ENCODE measurements at places on chromosomes 5 and 9.

- DNase-seq = peak; percentile 63
Observed at GRCh38 chr5:57841676-57842363, 359.2 kb upstream of the ACTBL2 start.

- peak; percentile 28 for DNase-seq
Observed at GRCh38 chr5:15995341-15996052, 184.1 kb downstream of the MARCHF11 start.

- DNase-seq = no peak
Observed at GRCh38 chr5:146466521-146467349, 19.6 kb downstream of the TCERG1 start.

GRCh38 chr5:179876610-179876952 is 18.0 kb upstream of the MRNIP start:
- DNase-seq = no peak

DNA sequence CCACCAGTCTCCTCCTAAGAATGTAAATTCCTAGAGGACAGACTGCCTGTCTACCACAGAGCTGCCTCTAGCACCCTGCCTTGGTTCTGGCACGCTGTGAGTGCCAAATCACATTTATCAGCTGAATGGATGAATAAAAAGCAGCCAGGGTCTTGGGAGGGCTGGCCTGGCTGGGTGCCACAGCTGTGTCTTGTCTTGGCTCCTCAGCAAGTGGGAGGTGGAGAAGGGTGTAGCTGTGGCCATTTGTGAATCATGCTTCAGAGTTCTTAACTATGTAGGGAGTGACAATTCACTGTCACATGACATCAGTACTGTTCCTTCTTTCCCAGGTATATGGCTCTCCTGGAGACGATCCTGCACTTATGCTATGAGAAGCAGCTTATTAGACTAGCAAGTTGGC is 70.6 kb downstream of the DCP2 start:
- no peak for DNase-seq

- no peak for DNase-seq
Observed at GRCh38 chr5:11384441-11385250, 519.6 kb downstream of the CTNND2 start.

DNA sequence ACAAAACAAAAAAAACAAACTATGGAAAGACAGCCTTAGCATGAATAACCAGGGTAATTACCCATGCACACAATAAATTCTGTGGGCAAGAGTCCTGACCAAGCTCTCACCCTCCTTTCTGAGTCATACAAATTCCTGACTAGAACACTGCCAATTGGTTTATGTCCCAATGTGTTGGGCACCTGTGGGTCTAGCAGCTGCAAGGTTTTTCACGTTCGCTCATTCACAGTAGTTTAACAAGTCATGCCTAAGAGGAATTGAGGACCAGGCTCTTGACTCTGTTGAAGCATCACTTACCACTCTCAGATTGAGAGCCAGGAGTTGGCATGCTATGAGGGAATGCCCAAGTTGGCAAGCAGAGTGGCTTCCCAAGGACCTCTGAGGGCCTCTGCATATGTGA is 205.5 kb upstream of the SLC24A2 start:
- no peak for DNase-seq

DNA sequence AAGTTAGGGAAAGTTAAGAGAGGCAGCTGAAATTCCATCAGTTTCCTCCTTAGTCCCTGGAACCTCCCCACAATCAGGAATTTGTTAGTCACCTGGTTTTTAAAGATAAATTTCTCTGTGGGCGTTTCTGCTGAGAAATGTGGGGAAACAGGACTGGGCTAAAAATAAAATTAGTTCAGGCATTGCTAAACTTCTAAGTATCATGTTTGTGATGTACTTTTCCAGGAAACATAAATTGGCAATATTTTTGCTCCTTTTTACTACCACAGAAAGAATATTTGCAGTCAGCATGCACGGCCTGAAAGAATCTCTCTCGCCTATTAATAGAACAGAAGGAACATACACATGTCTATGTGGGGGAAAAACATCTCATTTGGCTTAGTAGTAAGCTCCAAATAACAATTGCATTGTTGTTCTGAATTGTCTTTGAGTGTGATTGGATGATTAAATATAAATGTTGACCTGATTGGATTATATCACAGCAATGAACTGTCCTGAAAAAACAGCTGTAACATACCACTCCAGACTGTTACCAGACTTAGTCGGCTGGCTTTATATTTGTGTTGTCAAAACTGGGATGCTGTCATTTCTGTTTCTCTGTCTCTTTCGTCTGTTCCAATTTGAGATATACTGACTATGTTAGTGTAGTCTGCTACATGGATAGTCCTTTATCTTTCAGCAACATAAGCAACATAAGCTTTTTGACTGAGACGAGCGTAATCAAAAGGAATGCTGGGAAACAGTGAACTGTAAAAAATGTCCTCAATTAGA is 12.9 kb downstream of the TJP2 start:
- DNase-seq = no peak

DNA sequence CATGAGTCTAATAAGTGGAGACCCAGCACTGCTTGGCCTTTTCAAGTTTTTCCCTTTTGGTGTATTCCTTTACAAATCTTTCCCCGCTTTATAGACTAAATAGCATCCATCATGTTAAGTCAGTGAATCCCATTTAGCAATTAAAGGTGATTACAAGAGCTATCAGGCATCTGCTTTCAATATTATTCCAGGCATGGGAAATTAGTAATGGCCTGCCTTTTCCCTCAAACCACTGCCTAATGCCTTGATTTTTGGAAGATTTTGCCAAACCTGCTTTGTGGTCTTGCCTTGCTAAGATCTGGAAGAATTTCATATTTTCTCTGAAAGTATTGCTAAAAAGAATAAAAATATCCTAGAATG is 102.8 kb upstream of the GNA14 start:
- no peak for DNase-seq

DNA sequence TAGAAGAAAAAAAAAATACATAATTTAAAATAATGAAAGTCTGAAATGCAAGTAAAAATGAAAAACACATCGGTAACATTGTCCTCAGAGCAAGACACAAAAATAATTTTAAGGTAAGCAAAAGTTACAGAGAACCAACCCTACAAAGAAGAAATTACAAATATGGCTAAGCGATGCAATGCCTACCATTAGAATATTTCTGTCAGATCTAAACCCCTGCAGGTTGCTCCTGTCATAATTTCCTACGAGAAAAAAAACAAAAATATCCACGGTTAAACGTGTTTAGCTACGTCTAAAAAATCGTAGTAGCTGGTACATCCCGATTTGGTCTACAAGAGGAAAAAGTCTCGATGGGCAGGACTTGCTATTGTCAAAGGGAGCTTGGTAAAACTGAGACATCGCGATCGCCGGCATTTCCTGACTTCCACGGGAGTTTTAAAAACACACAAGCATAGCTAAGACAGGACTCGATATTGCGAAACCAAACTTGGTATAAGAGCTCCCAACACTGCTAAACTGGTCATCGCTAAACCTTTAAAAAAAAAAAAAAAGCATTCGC is 1.1 kb upstream of the ANXA2R start:
- DNase-seq = no peak

GRCh38 chr5:23884405-23885031 is 377.1 kb downstream of the PRDM9 start:
- no peak for DNase-seq

GRCh38 chr5:132114150-132115121 is 40.8 kb downstream of the CSF2 start:
- DNase-seq = no peak

DNA sequence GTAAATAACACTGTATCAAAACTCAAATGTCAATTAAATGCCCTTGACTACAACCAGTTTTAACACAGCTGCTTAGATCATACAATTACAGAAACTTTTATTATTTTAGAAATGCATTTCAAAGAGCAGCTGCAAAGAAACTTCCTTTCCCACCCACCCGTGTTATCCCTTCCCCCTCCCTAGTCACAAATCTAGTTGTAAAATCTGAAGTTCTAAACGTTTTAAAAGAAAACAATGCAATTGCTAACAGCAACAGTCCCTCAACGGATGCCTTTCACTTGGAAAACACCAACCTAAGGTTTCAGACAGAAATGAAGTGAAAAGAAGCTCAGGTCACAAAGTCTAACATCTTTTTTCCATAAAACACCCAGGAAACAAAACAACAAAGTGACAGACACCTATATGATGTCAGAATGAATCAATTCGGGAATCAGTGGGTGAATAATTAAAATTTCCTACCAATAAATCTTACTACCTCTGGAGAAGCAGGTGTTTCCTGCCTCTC is 100.3 kb downstream of the FBXW11 start:
- no peak for DNase-seq

DNA sequence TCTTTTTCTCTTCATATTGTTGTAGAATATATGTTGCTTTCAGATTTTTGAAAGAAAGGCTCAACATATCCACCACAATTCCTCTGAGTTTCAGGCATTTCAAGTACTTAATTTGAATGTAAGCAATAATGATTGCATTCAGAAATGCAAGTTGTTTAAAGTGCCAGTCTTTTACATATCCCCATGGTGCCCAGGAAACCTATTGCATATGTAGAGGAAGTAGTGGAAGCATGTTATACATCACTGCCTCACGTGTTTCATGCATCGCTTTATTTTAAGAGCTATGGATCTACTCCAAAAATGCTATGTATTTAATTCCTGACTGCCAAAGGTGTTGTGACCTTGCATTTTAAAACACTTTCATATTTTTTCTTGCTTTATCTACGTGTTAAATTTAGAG is 28.1 kb downstream of the CPEB4 start:
- DNase-seq = no peak

GRCh38 chr5:150310246-150310645 is 7.5 kb upstream of the ARSI start:
- DNase-seq = no peak

DNA sequence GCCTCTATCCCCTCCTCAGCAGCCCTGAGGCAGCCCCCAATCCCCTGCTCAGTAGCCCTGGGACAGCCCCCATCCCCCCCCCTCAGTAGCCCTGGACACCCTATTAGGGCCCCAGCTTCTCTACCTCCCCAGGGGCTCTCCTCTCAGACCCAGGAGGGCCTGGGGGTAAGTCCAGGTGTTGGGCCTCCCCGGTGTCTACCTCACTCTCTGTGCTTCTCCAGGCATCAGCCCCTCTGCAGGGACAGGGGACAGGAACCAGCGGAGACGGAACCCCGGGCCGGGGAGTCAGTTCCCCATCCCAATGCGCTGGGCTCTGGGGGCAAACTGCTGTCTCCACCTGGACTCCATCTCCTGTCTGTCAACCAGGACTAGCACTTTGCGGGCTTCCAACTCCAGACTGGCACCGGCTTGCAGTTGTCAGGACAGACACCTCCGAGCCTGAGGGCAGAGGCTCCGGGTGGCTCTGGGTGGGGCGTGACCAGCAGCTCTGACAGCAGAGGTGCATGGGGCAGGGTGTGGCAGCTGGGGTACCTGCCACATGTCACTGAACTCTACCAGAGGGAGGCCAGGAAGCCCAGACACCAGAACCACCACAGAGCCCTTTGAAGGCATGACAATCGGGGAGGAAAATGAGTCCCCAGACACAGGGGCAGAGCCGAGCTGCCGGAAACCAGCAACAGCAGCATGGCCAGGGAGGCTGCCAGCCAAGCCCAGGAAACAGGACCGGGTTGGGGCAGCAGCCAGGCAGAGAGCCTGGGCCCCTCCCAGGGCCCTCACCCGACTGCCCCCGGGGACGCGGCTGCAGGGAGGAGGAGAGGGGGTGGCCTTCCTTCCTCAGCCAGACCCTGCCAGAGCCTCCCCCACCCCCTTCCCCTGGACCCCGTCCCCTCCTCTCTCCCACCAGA is 17.7 kb upstream of the UBAC1 start:
- no peak for DNase-seq

GRCh38 chr5:168104811-168105481 is 186.5 kb upstream of the WWC1 start:
- no peak for DNase-seq

DNA sequence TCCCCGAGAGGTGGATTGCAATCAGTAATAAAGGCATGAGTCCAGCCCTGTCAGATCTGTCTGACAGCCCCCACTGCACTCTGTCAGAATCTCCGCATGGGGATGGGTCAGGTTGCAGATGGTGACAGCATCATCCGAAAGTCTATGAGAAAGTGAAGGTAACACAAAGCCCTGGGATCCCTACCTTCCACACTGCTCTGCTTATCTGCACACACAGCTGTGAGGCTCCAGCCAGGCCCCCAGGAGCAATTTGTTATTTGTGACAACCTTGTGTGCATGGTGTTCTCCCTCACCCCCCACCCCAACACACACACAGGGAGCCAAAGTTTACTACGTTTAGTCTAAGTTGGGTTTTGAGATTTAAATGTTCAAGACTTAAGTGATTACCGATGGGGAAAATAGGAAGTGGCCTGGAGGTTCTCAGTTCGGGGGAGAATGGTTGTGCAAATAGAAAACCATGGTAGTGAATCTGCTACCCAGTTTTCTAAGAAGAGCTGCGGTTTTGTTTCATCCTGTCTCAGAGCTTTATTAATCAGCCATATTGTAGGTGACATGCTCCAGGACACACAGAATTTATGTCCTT is 92.7 kb downstream of the SV2C start:
- DNase-seq = no peak

DNA sequence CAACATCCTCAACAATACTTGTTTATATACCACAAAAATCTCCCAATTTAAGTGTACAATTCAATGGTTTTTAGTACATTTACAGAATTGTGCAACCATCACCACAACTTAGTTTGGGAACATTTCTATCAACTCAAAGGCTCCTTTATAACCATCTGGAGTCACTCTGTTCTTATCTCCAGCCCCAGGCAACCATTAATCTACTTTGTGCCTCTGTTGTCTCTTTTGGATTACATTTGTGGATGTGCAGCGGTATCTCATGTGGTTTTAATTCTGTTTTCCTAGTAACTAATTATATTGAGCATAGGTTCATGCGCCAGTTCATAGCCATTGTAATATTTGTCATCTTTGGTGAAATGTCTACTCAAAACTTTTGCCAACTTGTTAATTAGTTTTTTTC is 14.4 kb downstream of the ADAMTS19 start:
- DNase-seq = no peak

DNA sequence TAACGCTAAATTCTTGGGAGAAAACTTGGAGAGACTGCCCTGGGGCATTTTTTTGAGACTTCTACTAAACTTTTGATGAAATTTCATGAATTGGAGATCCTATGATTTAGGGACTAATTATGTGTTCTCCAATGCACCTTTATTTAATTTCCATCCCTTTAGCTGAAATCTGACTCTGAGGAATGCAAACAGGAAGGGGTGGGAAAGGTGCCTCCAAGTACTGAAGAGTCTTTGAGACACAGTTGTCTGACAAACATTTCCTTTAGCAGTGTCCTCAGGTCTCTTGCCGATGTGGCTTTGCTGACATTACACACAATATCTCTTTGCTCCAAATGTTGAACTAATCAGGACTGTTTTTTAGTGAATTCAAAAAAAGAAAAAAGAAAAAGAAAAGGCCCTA is 76.9 kb downstream of the LIX1 start:
- no peak for DNase-seq

- no peak for DNase-seq
Observed at GRCh38 chr5:168334280-168334679, 42.8 kb downstream of the WWC1 start.
